Thoracic aorta (tissue), 2 donors: ENCODE measurements at places on chromosomes 6 and 20.

DNA sequence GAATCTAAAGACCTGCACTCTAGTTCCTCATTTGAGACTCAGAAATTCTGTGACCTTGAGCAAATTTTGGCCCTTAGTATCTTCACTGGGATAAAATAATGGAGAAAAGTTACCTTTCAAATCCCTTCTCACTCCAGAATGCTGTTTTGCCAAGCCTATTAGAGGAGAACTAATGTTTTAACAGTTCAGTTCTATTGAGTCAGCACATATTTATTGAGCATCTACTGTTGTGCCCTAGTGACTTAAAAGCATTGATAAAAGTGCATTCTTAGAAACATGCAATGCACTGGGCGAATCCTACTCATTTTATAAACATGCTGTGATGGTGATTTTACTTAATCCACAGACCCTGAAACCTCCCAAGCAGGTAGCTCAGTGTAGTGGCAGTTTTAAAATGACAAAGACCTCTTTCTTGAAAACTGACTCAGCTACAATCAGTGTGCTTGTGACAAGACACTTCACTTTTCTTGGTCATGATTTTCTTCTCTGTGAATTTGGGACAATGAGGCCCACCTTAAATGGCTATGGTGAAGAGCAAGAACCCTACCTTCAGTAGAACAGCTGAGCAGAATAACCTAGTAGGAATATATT is 312.0 kb downstream of the ALDH8A1 start:
- no peak for DNase-seq

GRCh38 chr20:62736407-62737071 is 27.9 kb downstream of the NTSR1 start:
- no peak for DNase-seq

GRCh38 chr20:60543598-60543997 is 585.4 kb downstream of the CDH26 start:
- DNase-seq: no peak

- DNase-seq: no peak
Observed at GRCh38 chr6:129575378-129576118, 134.4 kb downstream of the ARHGAP18 start.

GRCh38 chr20:8352486-8352885 is 220.4 kb downstream of the PLCB1 start:
- no peak for DNase-seq

DNA sequence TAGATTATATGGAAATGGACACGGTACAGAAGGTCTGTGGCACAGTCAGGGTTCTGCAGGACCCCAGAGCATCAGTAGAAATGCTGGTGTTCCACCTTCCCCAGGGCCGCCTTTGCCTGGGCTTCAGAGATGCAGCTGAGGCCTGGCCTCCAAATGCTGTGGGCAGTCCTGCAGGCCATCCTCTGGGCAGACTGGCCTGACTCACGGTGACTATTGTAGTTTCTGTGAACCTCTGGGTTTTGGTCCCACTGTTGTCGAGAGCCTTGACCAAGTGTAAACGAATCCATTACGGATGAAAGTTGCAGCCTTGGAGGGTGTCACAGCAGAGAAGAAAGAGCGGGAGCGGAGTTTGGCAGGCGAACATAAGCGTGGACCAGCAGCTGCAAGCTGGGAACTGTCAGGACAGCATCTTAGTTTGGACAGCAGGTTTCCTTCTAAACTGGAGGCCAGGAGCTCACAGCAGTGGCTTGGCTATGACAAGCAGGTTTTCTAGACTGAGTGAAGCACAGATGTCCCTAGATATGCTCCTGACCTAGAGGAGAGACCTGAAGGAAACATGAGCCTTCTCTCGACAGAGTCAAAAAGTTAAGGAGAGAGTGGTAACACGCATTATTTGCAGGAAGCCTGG is 46.2 kb upstream of the BCLAF1 start:
- DNase-seq: no peak

DNA sequence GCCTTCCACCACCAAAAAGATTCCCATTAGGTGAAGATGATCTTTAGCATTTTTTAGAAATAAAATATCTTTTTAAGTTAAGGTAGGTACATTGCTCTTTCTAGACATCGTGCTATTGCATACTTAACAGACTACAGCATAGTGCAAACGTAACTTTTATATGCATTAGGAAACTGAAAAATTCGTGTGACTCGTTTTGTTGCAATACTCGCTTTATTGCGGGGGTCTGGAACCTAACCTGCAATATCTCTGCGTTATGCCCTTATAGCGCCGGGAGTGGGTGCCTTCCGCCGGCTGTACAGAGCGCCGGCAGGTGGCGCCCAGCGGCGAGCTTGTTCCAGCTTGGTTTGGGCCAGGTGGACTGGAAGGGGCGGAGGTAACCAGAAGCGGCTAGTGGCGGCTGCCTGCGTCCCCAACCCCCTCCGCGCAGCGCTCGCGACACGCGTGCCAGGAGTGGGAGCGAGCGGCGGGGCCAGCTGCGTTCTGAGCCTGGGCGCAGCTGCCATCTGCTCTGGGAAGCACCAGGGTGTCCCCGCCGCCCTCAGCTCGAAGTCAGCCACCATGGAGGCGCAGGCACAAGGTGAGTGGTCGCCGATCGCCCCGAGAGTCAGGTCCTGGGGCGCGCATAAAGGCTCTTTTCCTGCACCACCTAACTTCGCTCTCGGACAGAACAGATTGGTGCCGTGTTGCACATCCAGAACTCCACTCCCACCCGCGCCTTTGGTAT is at the start of gene TPD52L1:
TSS of gene TPD52L1 (plus strand) at position 383 of the 727 bp plus-strand sequence. CDS start at position 562, 179 bp downstream.
- peak; percentile 36 for DNase-seq

DNA sequence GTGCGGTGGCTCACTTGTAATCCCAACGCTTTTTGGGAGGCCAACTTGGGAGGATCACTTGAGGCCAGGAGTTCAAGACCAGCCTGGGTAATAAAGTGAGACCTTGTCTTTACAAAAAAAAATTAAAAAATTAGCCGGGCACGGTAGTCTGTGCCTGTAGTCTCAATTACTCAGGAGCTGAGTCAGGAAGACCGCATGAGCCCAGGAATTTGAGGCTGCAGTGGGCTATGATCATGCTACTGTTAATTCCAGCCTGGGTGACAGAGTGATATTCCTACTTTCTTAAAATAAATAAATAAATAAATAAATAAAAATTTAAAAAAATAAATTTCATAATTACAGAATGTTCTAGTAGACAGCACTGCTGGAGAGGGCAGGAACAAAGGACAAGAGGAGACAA is 62.4 kb downstream of the DST start:
- no peak for DNase-seq

GRCh38 chr20:49575551-49576060 is 7.7 kb upstream of the PTGIS start:
- no peak for DNase-seq

DNA sequence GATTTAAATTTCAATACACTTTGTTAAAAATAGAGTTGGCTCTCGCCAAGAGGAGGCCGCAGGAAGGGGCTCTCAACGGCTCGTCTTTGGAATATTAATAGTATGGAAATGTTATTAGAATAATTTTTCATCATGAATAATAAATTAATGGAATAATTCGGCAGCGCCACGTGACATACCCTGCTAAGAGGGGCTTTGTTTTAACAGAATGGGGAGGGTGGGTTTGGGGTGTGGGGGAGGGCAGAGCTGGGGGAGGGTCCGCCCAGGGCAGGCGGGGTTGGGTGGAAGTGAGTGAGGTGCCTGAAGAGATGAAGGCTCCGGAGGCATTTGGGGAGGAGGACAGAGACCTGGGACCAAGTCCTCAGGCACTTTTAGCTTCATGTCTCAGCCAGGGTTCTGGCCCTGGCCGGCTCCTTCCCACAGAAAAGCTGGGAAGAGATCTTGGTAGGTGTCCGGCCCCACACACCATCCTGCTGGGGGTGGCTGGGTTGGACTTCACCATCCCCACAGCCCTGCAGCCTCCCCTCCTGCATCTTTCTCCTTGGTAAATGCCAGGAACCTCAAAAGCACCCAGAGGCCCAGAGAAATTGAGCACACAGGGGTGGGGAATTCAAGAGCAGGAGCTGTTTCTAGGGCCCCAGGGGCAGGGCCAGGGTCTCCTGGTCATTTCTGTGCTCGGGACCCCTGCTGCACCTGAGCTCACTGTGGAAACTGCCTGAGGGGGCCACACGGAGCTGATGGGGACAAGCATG is 93.6 kb upstream of the BHLHE23 start:
- no peak for DNase-seq

DNA sequence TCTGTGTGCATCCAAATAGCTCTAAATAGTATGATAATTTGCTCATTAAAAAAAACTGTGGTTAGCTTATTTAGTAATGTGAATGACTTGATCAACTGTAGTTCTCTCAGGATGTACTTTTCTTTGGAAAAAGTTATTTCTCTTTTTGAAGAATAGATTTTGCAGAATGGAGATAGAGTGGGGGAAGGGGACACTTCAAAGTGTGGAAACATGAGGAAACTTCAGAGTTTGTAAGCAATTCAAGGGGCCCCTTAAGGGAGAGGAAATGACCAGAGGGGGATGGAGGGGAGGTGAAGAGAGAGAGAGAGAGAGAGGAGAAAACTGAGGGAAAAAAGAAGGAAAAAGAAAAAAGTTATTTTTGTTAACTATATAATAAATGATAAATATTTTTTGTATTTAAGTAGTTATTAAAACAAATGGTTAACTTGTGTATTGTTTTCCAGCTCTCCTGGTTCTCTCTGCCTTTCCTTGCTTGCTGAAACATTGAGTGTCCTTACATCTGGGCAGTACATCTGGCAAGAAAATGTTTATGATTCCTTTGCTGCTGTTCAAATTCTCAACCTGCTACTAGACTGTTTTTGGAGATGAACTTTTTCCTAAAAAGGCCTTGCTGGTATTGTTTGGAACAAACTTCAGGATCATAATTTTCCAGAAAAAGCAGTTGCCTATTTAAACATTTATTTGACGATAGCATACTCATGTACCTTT is 497.5 kb upstream of the CITED2 start:
- no peak for DNase-seq

- no peak for DNase-seq
Observed at GRCh38 chr20:914727-915498, 1.2 kb downstream of the ANGPT4 start.

DNA sequence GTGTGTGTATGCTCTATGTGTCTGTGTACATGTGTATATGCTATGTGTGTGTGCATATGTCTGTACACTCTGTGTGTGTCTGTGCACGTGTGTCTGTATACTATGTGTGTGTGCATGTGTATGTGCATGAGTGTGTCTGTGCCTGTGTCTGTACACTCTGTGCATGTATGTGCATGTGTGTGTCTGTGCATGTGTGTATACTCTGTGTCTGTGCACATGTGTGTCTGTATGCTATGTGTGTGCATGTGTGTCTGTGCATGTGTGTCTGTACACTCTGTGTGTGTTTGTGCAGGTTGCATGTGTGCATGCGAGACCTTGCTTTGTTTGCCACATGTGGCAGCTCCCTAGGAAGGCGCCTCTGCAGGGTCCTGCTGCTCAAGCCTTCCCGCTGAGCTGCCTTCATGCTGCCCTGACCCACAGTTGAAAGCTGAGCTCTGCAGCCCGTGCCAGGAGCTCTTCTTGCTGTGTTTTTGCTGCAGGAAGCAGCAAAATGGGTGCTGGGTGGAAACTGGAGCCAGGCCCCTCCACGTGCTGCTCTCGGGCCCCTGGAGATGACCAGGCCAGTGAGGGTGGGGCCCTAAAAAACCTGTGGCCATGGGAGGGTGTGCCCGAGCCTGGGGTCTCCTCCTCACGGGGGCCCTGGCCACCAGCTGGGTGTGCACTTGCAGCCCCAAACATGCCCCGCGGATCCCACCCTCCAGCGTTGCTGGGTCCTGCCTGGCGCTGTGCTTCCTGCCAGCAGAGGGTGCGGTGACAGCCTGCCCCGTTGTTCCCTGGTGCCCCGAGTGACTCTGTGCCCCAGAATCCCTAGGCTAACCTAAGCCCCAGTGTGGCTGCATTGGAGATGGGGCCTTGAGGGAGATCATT is 109.1 kb downstream of the DACT2 start:
- DNase-seq: no peak

DNA sequence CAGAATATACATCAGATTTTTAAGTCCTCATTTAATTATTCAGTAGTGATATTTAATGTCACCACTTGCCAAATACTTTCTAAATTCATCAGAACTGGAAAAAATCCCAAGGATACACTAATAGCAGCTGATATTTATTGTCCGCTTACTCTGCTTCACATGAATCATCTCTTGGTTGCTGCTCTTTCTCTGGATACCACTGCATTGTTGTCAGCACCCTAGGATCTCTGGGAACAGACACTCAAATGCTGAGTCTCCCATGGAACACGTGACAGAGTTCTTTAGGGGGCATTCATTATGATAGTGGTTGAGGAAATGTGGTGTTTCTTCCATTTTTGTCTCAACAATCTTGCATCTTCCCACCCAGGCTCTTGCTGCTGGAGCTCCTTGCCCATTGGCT is 318.0 kb downstream of the RFPL4B start:
- no peak for DNase-seq

DNA sequence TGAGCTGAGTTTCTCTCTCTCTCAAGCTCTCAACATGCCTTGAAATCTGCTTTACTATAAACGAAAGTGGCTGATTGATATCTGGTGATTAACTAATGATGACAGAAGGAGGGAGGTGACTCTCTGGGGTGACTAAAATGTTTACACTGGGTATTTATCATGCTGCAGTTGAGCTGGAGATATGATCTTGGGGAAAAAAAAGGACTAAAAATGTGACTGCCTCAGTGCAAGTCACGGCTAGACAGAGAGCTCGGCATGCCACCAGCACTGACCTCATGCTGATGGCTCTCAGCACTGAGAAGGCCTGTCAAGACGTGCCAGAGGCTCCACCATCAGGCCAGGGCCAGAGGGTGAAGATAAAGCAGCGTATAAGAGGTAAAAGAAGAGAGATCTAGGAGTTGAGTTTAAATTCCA is 103.1 kb upstream of the SPACA1 start:
- peak; percentile 76 for DNase-seq

DNA sequence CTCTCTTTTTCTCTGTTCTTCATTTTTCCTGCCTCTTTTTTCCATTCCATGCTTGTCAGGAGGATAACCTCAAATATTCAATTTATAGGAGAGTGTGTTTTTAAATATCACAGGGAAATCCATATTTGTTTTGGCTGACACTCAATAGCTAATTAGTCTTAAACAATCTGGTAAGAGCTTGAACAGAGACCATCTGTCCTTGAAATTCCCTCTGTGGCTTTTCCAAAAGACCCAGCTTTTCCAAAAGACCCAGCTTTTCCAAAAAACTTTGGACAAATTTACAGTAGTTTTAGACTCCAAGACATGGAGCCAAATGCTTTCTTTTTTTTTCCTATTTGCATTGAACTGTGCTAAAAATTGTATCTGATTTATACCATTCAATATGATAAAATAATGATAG is 127.4 kb upstream of the FAM83B start:
- no peak for DNase-seq

GRCh38 chr6:46606338-46606737 is 46.3 kb downstream of the CYP39A1 start:
- DNase-seq: no peak

GRCh38 chr6:2351090-2351489 is 105.7 kb upstream of the GMDS start:
- no peak for DNase-seq

GRCh38 chr20:3710703-3711483 is 1.5 kb downstream of the SIGLEC1 start:
- DNase-seq: no peak

- no peak for DNase-seq
Observed at GRCh38 chr20:24523661-24524060, 54.2 kb downstream of the SYNDIG1 start.

DNA sequence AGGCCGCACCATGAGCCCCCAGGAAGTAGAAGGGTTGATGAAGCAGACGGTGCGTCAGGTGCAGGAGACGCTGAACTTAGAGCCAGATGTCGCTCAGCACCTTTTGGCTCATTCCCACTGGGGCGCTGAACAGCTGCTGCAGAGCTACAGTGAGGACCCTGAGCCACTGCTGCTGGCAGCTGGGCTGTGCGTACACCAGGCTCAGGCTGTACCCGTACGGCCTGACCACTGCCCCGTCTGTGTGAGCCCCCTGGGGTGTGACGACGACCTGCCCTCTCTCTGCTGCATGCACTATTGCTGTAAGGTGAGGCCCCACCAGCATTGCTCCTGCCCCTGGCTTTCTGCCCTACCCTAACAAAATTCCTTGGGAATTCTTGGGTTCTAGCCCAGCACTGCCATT is 13.1 kb downstream of the DNPH1 start:
- DNase-seq: no peak
